ENCODE measurements at places on chromosomes 11 and 22.

- DNase-seq = no peak
Measured at GRCh38 chr11:30424321-30424720, 101.4 kb downstream of the ARL14EP start.

DNA sequence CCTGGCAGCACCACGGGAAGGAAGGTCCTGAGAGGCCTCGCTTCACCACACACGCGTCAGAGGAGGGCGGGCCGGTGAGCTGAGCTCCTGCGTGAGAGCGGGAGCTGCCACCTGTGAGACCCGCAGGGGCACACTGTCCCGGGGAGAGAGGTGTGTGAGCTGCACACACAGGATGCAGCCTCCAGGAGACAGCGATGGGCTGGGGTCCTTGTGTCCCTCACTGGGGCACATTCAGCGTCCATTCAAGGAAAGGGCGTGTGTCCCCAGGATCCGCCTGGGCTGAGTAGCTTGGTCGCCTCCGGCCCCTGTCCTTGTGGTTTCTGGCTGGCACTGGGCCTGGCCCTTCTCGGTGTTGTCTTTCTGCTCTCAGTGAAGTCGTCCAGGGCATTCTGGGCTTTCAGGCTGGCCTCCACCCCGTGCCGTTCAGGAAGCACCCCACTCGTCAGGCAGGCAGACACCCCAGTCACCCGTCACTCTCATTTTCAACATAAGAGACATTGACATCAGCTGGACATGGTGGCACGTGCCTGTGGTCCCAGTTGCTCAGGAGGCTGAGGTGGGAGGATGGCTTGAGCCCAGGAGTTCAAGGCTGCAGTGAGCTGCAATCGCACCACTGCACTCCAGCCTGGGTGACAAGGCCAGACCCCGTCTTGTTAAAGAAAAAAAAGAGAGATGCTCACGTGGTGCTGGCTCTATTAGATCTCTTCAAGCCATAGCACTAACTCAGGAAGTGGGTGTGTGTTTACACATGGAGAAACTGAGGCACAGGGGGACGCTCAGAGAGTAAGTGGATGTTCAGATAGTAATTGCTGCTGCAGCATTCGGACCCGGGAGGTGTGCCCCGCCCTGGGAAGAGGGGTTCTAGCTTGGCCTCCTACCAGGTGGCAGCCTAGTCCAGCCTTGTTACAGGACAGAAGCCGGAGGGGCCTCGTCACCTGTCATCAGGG is 1081.6 kb downstream of the BRD1 start:
- no peak for DNase-seq

- DNase-seq = no peak
Measured at GRCh38 chr11:2205981-2206690, 34.5 kb upstream of the TH start.

GRCh38 chr11:67463186-67463585 is 5.9 kb downstream of the TMEM134 start:
- no peak for DNase-seq

- no peak for DNase-seq
Measured at GRCh38 chr11:19953336-19953735, 206.9 kb downstream of the DBX1 start.

Data from stimulated activated CD4-positive, alpha-beta T cell treated with anti-CD3 and anti-CD28 coated beads, Interleukin-4, amount 100 ng/mL, for 48 hours (primary cell).